ENCODE measurements at places on chromosomes 1 and 21.

GRCh38 chr1:8752921-8753713 is 64.3 kb downstream of the RERE start:
- no peak for DNase-seq

- DNase-seq = no peak
Measured at GRCh38 chr1:55259911-55260609, 44.9 kb upstream of the USP24 start.

DNA sequence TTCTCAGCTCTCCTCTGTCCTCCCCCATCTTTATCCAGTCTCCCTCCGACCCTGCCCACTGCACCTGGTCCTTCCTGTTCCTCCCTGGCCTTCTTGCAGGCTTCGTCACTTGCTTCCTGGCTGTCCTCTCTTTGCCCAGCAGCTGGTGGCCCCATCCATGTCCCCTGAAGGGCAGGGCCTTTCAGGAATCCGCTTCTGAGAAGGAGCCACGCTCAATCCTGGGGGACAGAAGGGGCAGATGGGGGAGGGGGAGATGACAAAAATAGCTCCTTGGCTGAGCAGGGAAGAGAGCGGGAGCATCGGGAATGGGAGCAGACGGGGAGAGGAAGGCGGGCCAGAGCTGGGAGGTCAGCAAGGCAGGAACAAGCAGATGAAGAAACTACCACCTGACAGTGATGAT is 40.7 kb downstream of the SLC30A1 start:
- no peak for DNase-seq

DNA sequence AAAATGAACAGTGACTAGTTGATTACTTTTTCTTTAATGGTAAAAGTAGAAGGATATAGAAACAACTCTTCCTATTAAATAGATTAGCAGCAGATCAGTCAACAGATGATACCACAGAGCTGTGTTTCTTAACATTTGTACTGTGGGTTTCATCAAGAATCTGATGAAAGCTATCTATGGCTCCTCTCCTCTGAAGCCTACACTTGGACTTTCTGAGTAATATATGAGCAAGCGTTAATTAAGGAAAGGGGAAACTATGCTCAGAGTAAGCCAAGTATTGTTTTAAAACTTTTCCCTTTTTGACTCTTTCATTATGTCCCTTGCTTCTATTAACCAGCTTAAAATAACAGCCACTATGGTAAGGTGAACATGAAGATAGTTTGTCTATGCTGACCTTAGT is 10.8 kb downstream of the ARID4B start:
- no peak for DNase-seq

- DNase-seq = no peak
Measured at GRCh38 chr1:159162516-159163265, 8.7 kb upstream of the CADM3 start.

DNA sequence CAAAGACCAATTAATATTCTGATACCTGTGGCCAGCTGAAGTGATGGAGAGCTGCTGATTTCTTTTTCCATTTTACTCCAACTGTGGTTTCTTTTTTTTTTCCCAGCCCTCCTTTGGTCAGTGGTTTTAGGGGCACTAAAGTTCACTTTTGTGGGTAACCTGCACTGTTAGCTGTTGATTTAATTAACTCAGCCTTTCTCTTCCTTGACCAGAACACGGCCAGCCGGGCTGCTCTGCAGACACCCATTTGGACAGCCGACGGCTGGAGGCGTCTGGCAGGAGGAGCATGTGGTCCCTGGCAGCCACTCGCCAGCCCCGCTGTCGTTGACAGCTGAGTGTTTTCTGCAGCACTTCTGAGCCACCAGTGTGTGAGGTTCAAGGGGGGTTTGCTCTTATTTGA is 136.2 kb upstream of the RUNX3 start:
- no peak for DNase-seq

GRCh38 chr1:20931930-20932436 is 144.9 kb upstream of the HP1BP3 start:
- no peak for DNase-seq

GRCh38 chr1:223150443-223150842 is 7.4 kb upstream of the TLR5 start:
- no peak for DNase-seq

GRCh38 chr1:153663211-153663610 is 4.7 kb downstream of the SNAPIN start:
- no peak for DNase-seq

DNA sequence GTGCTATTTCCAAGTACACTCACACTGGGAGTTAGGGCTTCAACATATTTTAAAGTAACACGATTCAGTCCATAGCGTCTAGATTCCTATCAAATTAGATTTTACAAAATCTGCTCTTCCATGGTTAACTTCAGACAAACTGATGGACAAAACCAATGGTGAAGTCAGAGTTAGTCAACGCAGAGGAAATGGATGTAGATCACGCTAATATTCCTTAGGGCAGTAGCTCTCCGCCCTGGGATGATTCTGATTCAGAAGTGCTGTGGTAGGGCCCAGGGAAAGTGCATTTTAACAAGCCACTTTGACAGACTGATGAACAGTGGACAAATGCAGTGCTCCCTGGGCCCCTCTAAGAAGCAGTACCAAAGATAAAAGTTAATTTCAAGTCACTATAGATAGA is 83.2 kb downstream of the HIVEP3 start:
- DNase-seq = no peak

DNA sequence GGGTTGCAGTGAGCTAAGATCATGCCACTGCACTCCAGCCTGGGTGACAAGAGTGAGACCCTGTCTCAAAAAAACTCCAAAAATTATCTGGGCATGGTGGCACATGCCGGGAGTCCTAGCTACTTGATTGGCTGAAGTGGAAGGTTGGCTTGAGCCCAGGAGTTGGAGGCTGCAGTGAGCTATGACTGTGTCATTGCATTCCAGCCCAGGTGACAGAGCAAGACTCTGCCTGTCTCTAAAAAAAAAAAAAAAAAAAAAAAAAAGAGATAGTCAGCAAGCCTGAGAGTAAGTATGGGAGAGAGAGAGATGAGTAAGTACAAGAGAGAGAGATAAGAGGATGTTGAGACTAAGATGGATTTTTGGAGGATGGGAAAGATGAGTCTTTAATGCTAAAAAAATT is 180.8 kb upstream of the CACYBP start:
- DNase-seq = no peak

DNA sequence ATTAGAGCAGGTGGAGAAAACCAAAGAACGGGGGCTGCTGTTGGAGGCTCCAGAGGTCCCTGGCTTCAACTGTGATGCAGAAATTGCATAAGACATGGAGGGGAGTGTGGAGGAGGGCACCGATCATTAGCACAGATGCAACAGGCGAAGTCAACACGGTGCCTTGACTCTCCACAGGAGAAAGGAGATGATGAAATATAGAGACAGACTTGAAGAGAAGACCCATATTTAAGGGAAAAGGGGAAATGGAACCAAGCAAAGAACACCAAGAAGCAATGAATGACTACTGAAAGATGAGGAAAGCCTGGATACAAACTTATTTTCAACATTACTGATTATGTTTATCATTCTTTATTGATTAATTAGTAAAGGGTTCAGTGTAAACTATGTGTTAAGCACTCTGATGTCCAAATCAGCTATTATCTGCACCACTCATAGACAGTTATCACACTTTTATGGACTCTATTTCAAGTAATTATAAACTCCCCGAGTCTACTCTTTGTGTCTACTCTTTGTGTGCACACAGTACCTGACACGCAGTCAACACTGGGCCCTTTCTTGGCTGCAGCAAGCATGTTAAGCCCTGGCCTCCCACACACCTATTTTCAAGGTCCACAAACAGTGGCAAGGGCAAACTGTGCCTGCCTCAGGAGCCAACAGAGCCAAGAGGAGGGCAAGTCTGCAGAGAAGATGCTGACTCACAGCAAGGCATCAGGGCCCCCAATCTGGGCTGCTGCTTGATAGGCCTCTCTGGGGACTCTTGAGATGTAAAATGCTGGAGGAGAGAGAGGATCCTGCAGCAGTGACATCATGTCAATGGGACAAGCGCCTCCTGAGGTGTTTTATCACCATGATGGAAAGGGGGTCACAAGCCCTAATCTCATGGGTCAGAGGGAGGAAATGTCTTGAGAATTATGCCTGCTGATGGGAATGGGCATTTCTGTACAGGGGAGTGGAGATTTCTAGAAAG is 17.6 kb downstream of the PCNX2 start:
- DNase-seq = peak; percentile 32

DNA sequence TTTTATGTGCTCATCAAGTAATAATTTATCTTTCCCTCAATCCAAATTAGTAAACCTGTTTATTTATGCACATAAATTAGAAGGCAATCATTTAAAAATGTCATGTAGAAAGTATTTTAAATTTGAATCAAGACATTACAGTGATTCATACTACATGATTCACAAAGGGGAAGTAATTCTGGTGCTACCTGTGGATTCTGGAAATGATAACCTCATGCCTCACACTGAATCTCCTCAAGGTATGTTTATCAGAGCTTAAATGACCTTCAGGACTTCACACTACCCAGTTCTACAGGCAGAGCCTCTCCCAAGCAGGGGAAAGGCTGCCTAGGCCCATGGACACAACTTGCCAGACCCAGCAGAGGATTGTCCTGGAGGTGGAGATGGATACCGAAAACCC is 25.2 kb upstream of the TDRD10 start:
- DNase-seq = no peak

DNA sequence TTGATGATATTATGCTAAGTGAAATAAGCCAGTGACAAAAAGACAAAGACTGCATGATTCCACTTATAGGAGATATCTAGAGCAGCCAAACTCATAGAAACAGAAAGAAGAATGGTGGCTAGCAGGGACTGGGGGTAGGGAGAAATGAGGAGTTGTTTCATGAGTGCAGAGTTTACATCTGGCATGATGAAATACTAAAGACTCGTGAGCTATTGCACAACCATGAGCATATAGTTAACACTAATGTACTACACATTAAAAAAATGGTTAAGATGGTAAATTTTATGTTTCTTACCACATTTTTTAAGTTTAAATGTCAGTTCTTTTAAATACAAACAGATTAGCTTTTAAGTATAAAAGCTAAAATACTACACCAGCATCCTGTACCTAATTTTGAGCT is 57.8 kb downstream of the ESRRG start:
- no peak for DNase-seq

DNA sequence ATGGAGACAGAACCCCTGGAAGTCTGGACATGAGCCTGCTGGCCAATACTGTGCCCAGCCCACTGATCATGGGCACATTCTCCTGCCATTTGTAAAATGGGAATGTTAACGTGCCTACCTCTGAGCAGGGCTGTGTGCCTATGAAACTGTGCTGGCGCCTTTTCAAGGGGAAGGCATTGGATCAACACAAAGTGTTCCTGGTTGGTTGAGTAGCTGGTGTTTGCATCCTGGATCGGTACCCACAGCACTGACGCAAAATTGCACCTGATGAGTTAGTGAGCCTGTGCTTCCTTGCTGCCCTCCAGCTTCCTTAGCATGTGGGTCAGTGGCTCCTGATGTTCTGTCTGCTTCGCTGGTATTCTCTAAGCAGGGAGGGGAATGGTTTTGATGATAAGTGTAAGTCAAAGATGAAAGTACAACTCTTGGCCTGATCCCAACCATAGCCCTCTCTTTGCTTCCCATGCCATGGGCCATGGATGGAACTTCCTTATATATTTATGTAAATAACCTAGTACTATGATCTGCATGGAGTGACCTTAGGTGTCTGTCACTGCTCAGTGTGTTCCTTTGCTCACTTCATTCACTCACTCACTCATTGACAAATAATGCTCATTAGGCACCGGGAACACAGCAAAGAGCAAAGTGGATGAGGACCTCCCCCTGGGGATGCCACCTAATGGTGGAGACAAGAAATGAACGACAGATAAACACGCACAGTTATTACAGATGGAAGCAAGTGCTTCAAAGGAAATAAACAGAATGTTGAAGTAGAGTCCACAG is 22.7 kb downstream of the MAB21L3 start:
- DNase-seq = peak; percentile 2

GRCh38 chr1:108158893-108159453 is 41.2 kb downstream of the SLC25A24 start:
- DNase-seq = no peak

- no peak for DNase-seq
Measured at GRCh38 chr1:2354511-2355372, 36.6 kb downstream of the MORN1 start.

- DNase-seq = no peak
Measured at GRCh38 chr1:37849480-37849879, 9.9 kb downstream of the MTF1 start.

DNA sequence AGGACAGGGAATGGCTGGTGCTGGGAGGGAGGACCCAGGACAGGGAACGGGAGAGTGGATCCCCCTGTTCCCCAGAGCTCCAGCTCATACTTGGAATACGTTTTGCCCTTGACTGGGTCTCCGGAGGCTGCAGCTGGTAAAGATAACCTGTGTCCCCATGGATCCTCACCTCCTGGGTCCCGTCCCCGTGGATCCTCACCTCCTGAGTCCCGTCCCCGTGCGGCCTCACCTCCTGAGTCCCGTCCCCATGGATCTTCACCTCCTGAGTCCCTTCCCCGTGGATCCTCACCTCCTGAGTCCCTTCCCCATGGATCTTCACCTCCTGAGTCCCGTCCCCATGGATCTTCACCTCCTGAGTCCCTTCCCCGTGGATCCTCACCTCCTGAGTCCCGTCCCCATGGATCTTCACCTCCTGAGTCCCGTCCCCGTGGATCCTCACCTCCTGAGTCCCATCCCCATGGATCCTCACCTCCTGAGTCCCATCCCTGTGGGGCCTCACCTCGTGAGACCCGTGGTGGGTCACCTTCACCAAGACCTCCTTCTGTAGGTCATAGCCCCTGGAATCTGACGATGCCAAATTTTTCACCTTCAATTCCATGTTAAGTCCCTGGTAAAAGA is 61.4 kb downstream of the SCCPDH start:
- no peak for DNase-seq

All from NCI-H1436 (cell line).